ENCODE measurements at places on chromosomes 12 and 14.

GRCh38 chr14:77157740-77158139 is 16.1 kb upstream of the ZDHHC22 start:
- no peak for DNase-seq

- DNase-seq = no peak
Measured at GRCh38 chr14:72476657-72477499, 417.0 kb downstream of the DPF3 start.

DNA sequence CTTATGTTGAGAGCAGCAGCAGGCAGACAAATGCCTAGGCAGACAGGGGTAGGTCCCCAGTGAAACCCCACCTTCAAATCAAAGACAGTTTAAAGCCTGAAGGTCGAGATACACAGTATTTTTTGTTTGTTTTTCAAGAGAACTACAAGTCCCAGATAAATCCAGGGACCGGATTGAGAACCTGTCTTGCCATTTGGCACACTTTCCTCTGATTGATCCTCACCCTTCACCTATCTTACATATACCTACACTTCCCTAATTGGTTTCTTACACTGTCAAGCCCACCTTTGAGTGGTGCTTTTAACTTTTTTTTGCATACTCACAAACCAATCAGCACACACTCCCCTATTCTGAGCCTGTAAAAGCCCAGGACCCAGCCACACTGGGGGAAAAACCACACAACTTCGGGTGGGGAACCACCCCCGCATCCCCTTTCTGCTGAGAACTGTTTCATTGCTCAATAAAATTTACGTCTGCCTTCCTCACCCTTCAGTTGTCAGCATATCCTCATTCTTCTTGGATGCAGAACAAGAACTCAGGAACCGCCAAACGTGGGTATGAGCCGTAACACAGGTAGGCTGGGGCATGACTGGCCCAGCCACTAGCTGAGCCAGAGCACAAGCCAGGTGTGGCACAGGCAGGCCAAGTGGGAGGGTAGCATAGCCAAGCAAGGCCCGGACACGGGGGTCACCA is 11.1 kb downstream of the DICER1 start:
- DNase-seq = no peak

DNA sequence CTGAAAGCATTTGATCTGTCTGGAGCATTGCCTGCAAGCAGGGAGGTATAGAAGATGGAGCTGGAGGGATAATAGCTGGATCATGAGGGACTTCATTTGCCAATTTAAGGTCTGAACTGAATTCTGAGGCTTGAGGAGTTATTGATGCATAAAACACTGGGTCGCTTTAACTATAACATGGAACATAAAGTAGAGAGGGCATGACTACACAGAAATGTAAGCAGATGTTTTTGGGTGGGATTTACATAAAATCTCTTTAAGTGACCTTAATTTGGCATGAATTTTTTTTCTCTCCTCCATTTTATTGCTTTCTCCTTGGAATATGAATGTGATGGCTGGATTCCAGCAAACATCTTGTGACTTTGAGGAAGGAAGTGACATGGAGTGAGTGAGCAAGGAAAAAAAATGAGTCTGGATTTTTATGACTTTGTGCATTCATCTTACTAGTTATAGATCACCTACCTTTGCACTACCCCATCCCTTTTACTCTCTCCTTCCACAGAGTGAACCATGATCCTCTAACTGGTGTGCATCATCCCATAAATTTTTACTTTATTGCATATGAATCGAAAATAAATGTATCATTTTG is 356.0 kb downstream of the DUSP6 start:
- no peak for DNase-seq

DNA sequence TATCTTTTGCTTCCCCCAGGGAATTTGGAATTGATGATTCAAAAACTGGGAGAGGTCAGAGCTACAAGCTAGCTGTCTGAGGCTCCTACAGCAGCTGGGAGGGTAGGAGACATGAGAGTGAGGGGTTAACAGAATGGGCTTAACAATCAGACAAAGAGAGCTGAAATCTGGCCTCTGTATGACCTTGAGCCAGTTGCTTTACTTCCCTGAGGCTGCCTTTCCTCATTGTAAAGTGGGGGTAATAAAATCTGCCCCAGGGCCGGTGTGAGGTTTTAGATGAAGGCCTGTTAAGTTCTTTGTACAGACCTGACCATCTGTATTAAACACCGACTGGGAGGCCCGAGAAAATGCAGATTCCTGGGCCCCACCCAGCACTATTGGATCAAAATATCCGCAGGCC is 164.3 kb upstream of the NOS1 start:
- no peak for DNase-seq

DNA sequence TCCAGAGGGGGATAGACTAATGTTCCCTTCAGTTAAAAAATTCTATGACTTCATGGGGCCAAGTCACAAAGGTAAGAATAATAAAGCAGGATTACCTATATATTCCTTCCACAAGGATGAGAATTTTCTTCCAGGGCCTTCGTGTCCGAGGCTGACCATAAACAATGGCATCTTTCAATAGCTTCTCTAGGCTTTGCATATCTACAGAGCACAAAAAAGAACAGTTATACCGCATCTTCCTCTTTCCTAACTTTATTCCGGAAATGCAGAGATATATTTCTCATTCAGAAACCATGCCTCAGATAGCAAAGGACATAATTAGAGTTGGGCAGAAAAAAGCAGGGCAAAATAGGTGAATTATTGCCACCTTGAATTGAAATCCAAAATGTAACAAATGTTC is 58.3 kb upstream of the ISM2 start:
- no peak for DNase-seq

DNA sequence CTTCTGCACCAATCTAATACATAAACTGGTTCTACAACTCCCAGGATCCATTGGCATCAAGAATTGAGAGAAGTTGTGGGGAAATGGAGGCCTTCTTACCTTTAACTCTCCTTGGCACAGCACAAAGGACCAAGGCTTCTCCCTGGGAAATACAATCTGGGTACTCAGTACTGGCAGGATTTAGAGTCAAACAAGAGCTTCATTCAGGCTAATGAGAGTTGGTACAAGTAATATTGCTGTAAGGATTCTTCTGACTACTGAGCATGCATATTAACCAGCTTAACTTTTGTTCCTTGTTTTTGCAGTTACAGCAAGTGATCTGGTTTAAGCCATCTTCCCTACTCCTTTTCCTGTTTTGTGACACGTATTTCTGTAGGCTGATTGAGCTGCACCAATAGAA is 76.2 kb upstream of the FERMT2 start:
- no peak for DNase-seq

DNA sequence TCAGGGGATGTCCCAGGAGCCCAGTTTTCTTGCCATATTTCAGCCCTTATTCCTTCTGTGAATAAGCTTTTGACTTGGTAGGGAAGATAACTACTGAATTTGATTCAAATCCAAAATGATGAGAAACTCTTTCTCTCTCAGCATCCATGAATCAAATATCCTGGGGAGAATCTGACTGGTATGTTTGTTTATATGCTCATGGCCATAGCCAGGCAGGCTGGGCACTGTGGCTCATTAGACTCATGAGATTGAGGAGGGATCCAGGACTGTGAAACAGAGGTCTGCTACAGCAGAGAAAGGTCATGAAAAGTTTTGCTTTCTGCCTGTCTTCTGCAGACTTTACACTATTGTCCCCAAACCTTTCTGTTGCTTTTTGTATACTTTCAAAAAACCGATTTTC is 346.4 kb upstream of the ATP2B1 start:
- DNase-seq = no peak

GRCh38 chr12:92462049-92462448 is 240.7 kb upstream of the PLEKHG7 start:
- no peak for DNase-seq

DNA sequence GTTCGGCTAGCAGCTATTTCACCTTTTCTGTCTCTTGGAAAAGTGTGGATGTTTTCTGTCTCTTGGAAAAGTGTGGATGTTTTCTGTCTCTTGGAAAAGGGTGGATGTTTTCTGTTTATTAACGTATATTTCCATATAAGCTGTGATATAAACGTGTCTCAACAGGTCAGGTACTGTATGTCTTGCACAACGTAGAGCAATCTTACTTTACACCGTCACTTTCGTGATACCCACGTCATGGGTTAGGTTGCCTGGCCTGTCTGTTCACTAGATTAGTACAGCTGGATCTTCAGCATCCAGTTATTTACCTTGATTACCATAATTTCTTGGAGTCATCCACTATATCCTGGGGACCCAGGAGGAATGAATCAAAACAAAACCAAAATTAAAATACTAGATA is 14.1 kb downstream of the CLEC7A start:
- no peak for DNase-seq

DNA sequence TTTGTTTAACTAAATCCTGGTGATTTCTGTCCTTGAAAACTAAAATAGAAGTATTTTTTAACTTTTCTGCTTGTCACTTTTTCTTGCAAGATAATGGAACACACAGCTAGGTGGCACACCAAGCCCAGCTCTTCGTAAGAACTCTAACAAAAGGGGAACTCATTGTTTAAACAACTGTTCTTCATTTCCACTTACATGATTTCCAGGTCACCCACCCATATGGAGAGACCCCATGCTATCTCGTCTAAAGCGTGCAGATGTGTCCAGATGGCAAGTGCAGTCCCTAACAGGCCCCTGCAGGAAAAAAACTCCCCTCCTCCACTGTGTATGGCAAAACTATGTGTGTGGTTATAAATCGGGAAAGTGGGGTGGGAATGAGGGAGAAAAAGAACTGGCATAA is 43.3 kb upstream of the NT5DC3 start:
- DNase-seq = no peak

DNA sequence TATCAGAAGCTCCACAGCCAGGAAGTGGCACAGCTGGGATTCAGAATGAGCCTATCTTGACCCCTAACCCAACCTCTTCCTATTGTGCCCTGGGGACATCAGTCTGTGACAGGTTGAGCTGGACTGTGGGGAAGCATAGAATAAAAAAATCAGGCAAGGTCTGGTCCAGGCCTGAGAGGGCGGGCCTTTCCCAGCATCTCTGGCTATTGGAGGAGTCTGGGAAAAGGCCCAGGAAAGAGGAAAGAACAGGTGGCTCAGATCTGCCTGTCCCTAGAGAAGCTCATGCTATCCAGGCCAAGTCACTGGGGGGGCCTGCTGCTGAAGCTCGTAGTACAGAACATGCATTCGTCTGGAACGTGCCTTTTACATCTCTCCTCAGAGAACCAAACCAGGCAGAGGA is 100.5 kb downstream of the PPM1H start:
- no peak for DNase-seq

- no peak for DNase-seq
Measured at GRCh38 chr14:30238936-30239335, 311.3 kb upstream of the PRKD1 start.

DNA sequence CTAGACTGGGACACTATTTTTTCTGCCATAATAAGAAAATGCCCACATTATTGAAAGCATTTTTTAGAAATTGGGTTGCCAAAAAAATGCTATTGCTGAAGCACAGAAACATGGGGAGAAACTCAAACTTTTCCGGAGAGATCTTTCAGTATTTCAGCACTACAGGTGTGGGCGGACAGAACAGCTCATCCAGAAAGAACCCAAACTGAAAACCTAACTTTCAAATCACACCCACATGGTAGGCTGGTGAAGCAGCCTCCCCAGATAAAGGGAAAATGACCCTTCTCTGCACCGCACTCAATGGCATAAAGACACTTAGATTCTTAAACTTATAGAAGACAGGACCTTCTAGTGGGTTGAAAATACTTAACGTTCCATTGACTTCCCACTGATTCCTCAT is 62.3 kb upstream of the TMPO start:
- no peak for DNase-seq

GRCh38 chr14:101119830-101120571 is 216.5 kb upstream of the RTL1 start:
- no peak for DNase-seq

GRCh38 chr14:59394268-59394667 is 70.9 kb downstream of the GPR135 start:
- DNase-seq = no peak

Data from neural crest cell (in vitro differentiated cells).